Activated T-cell treated with anti-CD3 and anti-CD28 coated beads, Interleukin-2, amount 50 U/mL, for 72 hours (primary cell): ENCODE measurements at places on chromosomes 7 and 10.
A peak's percentile ranks its signal among the peaks of the same experiment; 100 is the strongest.

DNA sequence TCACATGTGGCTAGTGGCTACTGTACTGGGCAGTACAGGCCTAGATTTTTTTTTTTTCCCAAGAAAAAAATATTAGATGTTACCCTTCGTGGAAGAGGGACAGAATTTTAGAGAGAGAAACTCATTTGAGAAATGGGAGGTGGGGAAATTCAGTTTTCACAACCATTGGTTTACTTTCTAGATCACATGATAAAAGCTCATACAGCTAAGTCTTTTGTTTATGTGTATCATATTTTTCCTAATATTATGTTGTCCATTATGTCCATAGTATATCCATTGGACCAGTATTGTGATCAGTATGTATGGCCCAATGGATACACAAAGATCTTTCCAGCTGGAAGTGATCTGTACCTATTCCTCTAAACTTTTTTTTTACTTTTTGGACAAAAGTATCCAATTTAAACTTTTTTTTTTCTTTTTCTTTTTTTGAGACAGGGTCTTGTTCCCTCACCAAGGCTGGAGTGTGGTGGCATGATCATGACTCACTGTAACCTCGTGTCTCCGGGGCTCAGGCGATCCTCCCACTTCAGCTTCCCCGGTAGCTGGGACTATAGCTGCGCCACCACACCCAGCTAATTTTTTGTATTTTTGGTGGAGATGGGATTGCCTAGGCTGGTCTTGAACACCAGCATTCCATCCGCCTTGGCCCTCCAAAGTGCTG, 4.1 kb downstream of the CALU start:
- DNase-seq: no peak

- no peak for DNase-seq
Measured at GRCh38 chr7:107810626-107811025, 7.6 kb upstream of the SLC26A3 start.

DNA sequence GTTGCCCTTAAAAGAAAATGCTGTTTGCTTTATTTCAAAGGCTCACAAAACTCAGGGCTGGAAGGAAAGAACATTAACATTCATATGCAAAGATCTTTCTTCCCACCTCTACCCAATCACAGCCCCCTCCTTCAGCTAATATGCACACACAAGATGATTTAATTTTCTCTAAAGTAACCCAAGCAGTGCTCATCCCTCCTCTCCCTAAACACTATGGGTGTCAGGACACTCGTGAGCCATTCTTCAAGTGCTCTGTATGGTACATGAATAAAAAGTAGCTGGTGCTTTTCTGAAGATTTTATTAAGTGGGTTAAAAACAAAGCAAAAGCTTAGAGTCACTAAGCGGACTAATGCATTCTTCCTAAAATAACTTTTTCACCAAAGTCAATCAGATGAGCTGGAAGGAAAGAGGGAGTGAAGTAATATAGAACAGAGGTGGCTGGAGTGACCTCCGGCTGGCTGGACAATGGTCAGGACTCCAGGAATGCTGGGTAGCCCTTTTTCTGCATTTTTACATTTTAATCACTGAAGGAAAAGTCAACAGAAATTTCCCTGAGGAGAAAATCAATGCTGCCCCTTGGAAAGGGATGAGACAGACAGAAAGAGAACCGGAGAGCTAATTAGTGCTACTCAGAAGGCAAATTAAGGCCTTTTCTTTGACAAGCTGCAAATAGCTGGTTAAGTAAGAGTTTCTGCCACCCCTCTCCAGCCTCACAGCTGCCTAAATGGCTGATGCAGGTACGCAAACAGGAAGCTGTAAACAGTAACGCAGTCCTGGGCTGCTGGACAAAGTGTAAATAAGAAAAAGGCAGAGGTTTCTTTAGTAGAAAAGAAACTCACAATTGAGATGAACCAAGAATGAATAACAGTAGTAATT, 6.6 kb downstream of the DGKI start:
- DNase-seq: no peak

DNA sequence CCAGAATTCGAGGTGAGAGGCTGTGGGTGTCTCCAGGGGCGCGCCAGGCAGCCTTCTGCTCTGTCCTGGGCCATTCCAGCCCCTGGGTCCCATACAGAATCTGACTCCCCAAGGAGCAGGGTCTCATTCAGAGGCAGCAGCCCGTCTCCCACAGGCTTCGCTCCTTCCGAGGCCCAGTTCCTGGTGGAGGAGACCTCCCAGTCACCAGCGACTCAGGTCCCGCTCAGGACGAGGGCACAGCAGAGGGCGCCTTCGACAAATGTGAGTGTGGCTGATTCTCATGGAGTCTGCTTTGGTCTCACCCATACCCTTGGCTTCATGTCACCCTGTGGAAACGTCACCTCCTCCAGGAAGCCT, 81.8 kb upstream of the GPR26 start:
- no peak for DNase-seq

GRCh38 chr7:115153769-115154477, 232.0 kb downstream of the MDFIC start:
- no peak for DNase-seq

DNA sequence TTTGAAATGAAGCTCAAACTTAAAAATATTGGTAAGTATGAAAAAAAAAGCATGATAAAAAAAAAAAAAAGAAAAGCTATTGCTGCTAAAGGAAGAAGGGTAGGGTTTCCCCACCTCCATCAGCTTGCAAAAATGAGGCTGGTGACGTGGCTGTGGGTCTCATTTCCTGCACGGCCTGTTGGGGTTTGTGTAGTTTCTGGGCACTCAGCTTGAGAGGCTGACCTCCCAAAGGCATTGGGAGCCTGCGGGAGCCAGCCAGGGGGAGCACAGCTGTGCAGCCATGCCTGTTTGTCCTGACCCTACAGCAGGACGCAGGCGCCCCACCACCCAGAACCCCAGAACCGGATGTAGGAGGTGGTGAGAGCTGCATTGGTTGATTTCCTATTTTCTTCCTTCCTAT, 48.8 kb upstream of the CARD11 start:
- peak; percentile 77 for DNase-seq

- no peak for DNase-seq
Measured at GRCh38 chr10:92696606-92697383, 7.0 kb downstream of the HHEX start.

GRCh38 chr7:135253851-135254771, 20.5 kb downstream of the STRA8 start:
- no peak for DNase-seq
